ENCODE measurements at places on chromosomes 5 and 9. TPM values are rescaled to one million over a fixed set of nuclear protein-coding genes. Genes with fewer than 3 reads are reported as not detected.

The RIOK2 gene
- total RNA-seq: 50.1 TPM

GRCh38 chr9:133166392-133166791 lies 2.7 kb upstream of the GBGT1 start:
- no peak for DNase-seq

DNA sequence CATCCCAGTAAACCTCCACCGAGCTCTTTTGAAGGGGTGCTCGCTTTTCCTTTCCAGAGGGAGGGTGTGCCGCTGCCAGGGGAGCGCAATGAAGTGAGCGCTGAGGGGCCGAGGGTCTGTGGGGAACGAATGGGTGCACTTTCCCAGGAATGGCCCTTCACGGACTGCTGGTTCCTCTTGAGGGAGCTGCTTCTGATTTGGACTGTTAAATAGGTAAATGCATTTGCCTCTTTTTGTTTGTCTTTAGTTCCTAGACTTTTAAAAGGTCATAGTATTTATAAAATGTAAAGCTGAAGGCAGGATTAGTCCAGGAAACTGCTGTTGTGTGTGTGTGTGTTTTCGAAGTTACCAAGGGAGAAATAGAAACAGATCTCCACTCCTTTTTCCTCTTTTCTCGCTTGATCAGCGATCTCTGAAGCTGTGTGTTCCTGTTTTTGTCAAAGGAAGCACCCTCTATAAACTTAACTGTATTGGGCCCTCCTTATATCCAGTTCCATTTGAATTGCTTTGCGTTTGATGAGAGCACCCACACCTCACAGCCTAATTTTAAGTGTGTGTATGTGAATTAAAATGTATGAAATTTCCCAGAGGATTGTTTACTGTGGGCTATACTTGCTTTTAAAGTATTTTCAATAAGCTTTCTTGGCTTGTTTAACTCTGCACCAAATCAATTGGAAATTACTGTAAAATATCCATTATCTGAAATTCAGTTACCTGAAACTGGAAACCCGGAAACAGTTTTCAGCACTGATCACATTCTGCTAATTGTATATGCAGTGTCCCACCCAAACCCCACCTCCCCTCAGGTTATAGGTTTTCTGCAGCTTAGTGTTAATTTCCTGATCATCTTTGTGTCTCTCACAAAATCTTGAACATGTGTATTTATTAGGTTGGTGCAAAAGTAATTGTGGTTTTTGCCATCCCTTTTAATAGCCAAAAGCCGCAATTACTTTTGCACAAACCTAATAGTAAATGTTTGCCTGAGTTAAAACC lies 966 bp downstream of the SNX2 start:
- DNase-seq: no peak

DNA sequence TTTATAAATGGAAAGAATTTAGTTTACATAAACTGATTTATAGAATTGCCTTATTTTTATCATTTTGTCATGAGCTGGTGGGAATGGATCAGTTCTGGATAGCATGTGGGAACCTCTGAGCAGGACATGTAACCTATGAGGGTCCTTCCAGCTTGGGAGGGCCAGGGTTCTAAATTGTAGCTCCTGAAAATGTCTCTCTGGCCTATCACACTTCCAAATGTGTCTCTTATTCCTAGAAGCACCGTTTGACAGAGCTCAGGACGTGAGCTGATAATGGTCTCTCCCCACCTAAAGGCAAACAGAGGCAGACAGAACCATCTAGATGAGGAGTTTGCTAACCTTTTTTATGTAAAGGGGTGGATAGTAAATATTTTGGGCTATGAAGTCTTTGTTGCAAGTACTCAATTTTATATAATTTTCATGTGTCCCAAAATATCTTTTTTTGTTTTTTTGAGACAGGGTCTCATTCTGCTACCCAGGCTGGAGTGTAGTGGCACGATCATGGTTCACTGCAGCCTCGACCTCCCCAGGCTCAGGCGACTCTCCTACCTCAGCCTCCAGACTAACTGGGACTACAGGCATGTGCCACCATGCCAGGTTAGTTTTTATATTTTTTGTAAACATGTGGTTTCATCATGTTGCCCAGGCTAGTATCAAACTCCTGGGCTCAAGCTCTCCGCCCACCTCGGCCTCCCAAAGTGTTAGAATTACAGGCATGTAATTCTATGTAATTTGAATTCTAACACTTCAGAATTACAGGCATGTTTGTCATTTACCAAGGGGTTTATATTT lies 4.0 kb downstream of the TRAF1 start:
- no peak for DNase-seq

- no peak for DNase-seq
Observed at GRCh38 chr5:161691911-161692310, 6.4 kb downstream of the GABRA6 start.

DNA sequence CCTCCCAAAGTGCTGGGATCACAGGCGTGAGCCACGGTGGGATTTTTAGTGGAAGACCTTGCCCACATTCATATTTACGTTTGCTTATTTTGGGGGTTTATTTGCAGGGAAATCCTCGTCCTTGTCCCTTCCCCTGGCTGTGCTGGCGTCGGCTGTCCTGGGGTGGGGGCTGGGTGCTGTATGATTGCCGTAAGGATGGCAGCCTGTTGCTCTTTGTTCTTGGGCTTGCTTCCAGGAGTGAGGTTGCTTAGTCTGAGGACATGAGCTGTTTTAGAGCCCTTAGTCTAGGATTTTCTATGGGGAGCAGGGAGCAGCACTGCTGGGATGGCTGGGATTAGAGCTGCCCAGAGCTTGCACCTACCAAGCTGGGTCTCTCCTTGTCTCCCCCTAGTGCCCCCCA lies 85.8 kb upstream of the ASS1 start:
- no peak for DNase-seq

The BSPRY gene
- 11.7 TPM for total RNA-seq

- DNase-seq: no peak
Observed at GRCh38 chr9:20551236-20551635, 71.1 kb downstream of the MLLT3 start.

- DNase-seq: no peak
Observed at GRCh38 chr5:140554454-140554853, 2.8 kb downstream of the SRA1 start.

- no peak for DNase-seq
Observed at GRCh38 chr5:149219584-149219983, 52.1 kb upstream of the AFAP1L1 start.
